ENCODE measurements at places on chromosomes 12 and 14.

- no peak for DNase-seq
These were observed 183.8 kb upstream of the LHX5 start for GRCh38 chr12:113655479-113655878.

DNA sequence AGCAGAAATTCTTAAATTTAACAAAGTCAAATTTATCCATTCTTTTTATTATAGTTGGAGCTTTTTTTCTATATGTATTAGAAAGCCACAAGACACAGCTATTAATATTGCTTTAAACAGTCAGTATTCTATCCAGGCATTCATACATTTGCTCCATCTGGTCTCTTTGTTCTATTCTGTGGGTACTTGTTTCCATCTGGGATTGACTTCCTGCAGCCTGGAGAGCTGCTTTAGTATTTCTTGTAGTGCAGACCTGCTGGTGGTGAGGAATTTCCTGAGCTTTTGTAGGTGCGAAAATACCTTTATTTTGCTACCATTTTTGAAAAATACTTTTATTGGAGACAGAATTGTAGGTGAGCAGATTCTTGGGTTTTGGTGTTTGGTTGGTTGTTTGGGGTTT, 29.0 kb downstream of the CCDC60 start:
- no peak for DNase-seq

GRCh38 chr12:86660488-86661147, 404.4 kb upstream of the MGAT4C start:
- DNase-seq = no peak

GRCh38 chr12:131872154-131873051, 22.0 kb upstream of the ULK1 start:
- DNase-seq = no peak

DNA sequence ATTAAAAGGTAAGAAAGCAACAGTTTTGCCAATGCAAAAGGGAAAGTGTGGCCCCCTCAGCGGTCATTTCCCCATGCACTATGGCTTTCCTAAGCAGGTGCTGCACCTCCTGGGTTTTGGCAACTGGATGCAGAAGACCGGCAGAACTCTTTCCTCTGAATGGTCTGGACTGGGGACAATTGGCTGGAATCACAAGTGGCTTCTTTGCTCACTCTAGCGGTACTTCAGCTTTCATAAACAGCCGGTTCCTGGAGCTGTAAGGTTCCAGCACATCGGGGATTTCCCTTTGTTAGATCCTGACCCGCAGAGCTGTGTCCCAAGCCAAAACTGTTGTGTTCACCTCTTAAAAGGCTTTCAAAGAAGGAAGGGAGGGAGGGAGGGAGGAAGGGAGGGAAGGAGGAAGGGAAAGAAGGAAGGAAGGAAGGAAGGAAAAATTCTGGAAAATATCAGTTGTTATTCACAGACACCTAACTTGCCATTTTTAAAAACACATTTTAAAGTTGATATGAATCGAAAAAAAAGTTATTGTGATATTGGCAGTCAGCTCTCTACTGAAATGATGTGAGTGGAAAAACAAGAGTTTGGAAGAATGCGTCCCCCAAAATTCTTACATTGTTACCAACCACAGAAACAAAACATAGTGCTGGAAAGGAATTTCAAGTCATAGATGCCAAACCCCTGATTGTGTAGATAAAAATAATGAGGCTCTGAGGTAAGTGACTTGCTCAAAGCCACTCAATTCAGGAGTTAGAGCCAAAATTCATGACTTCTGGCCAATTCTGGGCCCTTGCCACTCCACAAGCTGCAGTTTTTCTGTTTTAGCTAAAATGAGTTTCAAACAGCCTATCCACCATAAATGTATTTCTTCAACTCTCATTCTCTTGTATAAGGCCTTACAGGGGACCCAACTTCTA, 220.6 kb upstream of the HMGA2 start:
- DNase-seq = no peak

- DNase-seq = no peak
These were observed 4.3 kb downstream of the PARP2 start for GRCh38 chr14:20347747-20348146.

DNA sequence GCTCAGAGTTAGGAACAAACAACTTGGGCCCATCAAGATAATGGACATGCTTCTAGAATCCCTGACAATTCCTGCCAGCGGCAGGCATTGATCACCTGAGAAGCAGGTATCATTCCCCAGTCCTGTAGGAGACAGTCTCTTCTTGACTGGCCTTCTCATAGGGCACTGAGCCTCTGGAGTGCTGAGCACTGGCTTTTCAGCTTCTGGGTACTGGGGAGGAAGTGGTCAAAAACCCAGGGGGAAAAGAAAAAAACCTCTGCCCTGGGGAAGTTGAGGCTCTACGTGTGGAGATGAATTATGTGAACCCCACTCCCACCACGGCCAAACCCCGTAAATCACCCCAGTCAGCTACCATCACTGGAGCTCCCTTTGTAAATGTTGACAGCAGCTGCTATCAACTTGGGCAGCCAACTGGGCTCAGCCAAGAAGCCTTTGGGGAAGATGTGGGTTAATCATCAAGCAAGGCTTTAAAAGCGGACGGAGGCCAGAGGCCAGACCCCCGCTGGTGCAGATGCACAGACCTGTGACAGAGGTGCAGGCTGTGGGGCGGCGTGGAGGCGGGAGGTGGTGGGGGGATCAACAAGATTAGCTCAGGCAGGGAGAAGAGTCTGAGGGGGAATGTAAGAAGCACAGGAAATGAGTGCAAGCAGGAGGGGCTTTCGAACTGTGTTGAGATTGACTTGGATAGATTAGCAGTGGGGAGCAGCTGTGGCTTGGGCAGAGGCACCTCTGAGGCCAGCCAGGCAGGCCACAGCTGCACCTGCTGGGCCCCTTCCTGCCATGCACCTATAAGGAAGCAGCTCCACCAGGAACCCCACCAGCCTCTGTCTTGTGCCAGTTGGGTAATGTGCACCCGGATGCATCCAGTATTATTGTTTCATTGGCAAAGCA, 105.4 kb upstream of the HIF1A start:
- DNase-seq = no peak

GRCh38 chr12:23618718-23619117, 330.8 kb downstream of the SOX5 start:
- DNase-seq = no peak

Data from effector memory CD4-positive, alpha-beta T cell (primary cell).